ENCODE measurements at places on chromosomes 6 and 20. TPM values are rescaled to one million over a fixed set of nuclear protein-coding genes. Genes with fewer than 3 reads are reported as not detected.

The SPATS1 gene
- not detected for total RNA-seq

The FNDC11 gene
- 0.25 TPM for total RNA-seq

The IL17F gene
- not detected for total RNA-seq

The PPIL6 gene
- total RNA-seq: 0.65 TPM

Data from fibroblast of the aortic adventitia (primary cell).